COLO829 (cell line): ENCODE measurements at places on chromosomes 12 and 14.

GRCh38 chr14:74896400-74896799 is 14.7 kb downstream of the DLST start:
- DNase-seq, result no peak

DNA sequence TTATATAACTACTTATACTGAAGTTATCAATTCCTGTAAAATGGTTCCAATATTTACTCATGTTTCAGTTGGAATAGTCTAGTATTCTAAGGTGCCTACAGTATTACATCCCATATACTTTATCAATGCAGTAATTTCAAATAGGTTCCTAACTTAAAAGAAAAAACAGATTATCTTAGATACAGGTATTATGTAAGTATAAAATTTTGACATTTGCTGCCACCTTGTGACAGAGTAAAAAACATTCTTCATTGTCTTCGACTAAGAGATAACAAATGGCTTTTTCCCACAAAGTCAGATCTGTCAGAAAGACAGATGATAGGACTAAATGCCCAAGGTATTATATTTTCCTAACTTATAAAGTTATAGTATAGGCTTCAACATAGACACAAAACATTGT is 78.7 kb downstream of the TXNDC16 start:
- DNase-seq, result peak; percentile 12

- no peak for DNase-seq
These were observed 85.6 kb upstream of the DIO3 start for GRCh38 chr14:101475456-101476257.

DNA sequence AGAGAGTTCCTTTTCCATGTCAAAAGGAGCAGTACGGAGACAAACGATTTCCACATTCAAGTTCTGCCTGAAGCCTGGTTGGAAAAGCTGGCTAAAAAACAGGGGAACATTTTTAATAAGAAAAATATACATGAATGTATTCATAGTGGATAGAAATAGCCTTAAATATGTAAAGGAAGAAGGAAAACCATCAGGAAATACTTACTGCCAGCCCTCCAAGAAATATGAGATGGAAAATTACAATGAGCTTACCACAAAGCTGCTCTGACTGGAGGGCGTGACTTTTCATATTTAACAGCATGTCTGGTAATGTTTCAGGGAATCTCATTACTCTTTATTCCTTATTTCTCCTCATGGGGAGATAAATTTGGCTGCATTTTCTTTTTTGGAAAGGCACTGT is 75.9 kb upstream of the ZDHHC17 start:
- no peak for DNase-seq

DNA sequence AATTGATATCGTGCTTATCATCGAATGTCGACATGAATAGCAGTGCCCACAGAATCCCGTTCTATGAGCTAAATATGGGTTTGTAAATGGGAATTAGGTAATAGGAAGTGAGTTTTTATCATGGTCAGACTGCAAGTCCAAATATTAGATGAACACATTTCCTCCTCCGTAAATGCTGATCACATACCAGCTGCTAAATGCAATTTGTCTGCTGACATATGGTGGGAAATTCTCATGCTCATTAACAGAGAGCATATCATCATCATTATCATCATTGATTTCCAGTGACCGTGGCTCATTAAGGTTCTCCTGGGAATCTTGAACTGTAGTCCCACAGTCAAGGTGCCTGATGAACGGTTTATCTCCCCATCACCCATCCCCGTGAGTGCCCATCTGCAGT is 998.8 kb upstream of the TMEM132C start:
- DNase-seq, result no peak

GRCh38 chr12:119748497-119748896 is 80.6 kb downstream of the PRKAB1 start:
- no peak for DNase-seq

GRCh38 chr12:4539167-4539870 is 629 bp downstream of the RAD51AP1 start:
- no peak for DNase-seq

- DNase-seq, result no peak
These were observed 5.6 kb downstream of the RDH11 start for GRCh38 chr14:67690011-67690410.

DNA sequence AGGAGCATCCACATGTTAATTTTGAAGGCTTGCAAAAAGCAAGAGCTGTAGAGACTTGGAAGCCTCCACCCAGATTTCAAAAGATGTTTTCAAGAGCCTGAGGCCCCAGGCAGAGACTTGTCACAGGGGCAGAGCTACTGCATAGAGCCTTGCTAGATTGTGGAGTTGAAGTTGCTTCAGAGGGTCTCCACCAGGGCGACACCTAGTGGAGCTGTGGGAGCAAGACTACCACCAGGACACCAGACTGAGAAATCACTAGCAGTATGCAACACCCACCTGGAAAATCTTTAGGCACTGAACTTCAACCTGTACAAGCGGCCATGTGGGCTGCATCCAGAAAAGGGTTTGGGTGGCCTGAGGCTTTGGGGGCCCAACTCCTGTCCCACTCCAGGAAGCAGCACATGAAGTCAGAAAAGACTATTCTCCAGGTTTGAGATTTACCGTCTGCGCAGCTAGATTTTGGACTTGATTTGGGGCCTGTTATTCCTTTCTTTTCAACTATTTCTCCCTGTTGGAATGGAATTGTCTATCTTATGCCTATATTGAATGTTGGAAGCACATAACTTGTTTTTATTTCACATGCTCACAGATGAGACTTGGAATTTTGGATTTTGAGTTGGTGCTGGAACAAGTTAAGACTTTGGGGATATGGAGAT is 508.6 kb downstream of the FLRT2 start:
- peak; percentile 69 for DNase-seq

DNA sequence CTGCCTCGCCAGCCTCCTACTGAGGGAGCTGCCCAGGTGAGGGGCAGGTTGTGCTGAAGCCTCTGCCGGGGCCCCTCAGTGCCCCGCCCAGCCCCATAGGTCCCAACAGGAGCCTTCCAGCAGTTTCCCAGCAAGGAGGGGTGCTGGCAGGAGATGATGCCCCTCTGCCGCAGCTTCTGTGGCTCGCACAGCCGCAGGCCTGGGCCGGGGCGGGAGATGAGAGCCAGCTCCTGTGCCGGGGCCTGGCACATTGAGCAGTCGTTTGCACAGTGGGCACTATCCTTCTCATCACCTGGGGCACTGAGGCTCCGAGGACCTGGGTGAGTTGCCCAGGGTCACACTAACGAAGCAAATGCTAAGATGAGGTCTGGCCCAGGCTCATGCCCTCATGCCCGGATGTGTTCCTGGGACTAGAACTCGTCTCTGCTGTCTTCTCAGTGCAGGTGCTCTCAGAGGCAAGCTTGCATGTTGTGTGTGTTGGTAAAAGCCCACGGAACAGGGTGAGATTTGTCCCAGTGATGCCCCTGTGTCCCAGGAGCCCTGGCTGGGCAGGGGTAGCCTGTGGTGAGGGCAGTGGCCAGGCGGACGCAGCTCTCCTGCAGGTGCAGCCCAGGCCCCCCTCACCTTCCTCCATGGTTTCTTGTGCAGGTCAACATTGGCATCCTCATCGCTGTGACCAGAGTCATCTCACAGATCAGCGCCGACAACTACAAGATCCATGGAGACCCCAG is 177.5 kb downstream of the ADGRD1 start:
- DNase-seq, result no peak

- no peak for DNase-seq
These were observed 550 bp upstream of the RESF1 start for GRCh38 chr12:31958569-31959160.

GRCh38 chr14:105146976-105147635 is 21.5 kb downstream of the JAG2 start:
- DNase-seq, result no peak

GRCh38 chr12:25767606-25768005 is 190.9 kb upstream of the RASSF8 start:
- no peak for DNase-seq

GRCh38 chr14:65808390-65808789 is 395.9 kb downstream of the FUT8 start:
- DNase-seq, result no peak

GRCh38 chr14:95500201-95500681 is 16.2 kb downstream of the SYNE3 start:
- DNase-seq, result peak; percentile 83

GRCh38 chr14:65238456-65238855 is 136.1 kb upstream of the MAX start:
- no peak for DNase-seq

- DNase-seq, result no peak
These were observed 18.8 kb downstream of the OS9 start for GRCh38 chr12:57712701-57713100.

GRCh38 chr14:75825147-75825592 is 156.6 kb downstream of the TGFB3 start:
- no peak for DNase-seq

GRCh38 chr12:87054226-87054625 is 798.0 kb upstream of the MGAT4C start:
- DNase-seq, result no peak

DNA sequence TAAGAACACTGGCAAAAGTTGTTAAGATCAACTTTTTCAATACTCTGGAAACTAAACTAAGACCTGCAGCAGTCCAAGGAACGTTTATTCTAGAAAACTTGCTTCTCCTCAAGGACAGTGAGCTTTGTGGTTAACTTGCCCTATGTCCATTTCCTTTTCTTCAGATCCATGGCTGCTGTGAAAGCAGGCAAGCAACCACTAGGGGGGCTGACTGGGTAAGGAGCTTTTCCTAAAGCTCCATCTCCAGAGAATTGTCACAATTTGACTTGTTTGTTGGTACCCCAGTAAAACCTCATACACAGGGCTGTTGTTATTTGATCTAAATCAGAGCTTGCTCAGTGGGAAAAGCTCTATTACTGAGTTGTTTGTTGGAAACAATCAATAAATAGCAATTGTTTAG is 10.1 kb upstream of the RPL10L start:
- no peak for DNase-seq

DNA sequence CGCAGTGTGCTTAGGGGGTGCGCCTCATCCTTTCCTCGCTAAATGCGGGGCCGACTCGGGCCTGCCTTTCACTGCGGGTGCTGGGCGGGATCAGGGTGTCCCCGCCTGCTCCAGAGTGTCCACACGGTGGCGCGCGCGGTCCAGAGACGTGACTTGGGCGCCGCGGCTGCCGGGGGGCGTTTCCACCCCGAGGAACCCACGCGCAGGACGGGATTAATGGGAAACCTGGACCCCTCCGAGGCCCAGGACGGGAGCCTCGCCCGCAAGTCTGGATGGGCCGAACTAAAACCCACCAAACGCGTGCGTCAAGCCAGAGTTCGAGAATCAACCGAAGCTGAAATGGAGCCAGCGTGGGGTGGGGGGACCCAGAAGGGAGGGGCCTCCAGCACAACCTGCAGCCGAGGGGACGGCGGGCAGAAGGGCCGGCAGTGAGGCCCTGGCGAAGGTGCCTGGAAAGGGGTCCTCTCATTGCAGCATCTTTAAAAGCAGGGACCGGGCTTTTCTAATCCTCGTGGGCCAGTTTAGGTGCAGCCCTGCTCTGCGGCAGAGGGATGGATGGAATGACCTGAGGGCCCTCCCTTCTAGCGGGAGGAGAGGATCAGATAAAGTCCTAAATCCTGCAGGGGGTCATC is 93.3 kb downstream of the NINJ2 start:
- DNase-seq, result peak; percentile 86
